ENCODE measurements at places on chromosomes 4 and X.

- DNase-seq: peak; percentile 13
Observed at GRCh38 chr4:78922207-78922606, 17.0 kb downstream of the PAQR3 start.

DNA sequence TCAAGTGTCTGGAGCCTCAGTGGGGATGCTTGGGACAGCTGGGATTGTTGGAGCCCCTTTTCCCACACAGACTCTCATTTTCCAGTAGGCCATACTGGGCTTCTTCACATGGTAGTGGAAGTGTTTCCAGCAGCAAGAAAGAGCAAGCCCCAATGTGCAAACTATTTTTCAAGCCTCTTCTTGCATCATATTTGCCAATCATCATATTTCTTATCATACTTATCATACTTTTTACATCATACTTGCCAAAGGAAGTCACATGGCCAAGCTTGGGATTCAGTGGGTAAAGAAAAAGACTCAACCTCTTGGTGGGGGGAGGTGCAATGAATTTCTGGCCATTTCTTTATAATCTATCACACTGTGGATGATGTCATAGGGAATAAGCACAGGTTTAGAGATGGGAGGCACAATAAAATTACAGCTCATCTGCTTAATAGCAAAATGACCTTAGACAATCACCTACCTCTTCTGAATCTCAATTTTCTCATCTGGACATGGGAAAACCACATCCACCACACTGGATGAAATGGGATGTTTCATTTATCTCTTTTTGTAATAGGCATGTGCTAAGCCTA is 174.2 kb downstream of the MID1IP1 start:
- DNase-seq: no peak

DNA sequence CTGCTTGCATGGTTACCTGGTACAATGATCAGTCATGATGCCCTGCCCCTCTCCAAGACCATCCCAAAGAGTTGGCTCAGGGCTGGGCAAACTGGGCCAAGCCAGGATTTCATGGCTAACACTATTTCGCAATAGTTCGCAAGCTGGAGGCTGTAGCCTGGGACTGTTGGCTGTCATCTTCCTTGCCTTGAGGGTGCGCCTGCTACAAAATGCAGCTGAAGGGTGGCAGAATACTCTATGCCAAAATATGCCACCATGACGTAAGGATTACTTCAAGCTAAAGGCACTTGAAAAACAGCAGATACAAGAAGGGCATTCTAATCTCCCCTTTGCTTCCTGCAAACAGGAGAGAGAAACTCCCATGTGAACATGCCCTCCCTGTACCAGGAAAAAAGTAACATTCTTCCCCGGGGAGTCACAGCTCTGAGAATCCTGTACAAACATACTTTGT is 21.0 kb downstream of the SAT1 start:
- DNase-seq: no peak

- DNase-seq: no peak
Observed at GRCh38 chr4:57499786-57500185, 389.6 kb upstream of the IGFBP7 start.

DNA sequence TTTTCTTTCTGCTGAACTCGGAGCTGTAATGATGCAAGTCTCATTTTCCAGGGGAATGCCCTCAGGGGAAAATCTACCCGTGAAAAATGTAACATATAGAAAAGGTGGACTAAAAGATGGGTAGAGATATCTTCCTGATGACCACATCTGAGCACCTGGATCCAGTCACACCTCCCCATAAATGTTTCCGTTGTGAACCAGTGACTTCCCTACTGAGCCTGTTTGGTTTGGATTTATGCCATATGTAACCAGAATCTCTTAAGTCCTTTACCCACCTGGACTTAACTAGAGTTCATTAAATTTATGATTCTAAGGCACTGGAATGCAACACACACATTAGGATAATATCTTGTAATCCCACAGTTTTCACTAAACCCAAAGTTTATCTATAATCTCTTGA is 171.1 kb downstream of the ZNF330 start:
- no peak for DNase-seq
